ENCODE measurements at places on chromosomes 1 and 21.

- no peak for DNase-seq
Observed at GRCh38 chr1:37498872-37499617, 15.5 kb downstream of the MEAF6 start.

- DNase-seq: no peak
Observed at GRCh38 chr1:194295685-194296084, 1109.3 kb upstream of the B3GALT2 start.

GRCh38 chr1:234848972-234849649, 239.1 kb upstream of the IRF2BP2 start:
- no peak for DNase-seq

GRCh38 chr1:234940841-234941240, 187.8 kb downstream of the TOMM20 start:
- no peak for DNase-seq

GRCh38 chr1:236018885-236019453, 45.9 kb downstream of the NID1 start:
- DNase-seq: no peak

DNA sequence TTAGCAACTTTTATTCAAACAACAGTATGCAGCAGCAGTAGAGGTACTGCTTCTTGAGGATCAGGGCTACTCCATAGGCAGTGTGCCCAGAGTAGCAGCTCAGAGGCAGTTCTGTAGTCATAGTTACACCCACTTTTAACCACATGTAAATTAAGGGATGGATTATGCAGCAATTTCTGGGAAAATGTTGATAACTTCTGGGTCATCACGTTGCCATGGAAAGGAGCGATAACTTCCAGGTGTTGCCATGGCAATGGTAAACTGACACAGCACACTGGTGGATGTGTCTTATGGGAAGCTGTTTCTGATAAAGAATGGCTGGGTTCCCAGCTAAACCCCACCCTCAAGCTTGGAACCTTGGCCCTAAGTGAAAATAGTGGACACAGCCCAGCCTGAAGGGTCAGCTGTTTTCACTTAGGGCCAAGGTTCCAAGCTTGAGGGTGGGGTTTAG, 29.0 kb upstream of the PLA2G2A start:
- no peak for DNase-seq

DNA sequence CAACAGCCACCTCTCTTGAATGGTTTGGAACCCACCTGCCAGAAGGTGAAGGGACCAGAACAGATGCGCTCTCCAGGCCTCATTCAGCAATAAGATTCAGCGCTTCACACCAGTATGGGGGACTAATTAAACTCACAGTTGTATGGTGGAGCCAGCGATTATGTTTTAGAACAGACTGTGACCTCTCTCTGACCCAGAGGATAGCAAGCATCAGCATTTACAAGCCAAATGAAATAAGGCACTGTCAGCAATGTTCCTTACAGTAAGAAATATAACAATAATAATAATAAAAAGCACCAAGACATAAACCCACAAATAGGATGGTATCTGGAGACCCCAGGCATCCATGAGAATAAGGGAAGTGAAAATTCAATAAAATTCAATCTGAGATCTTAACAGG, 6.9 kb upstream of the CDC42BPA start:
- DNase-seq: no peak

GRCh38 chr1:35931446-35932157, 697 bp downstream of the AGO3 start:
- DNase-seq: peak; percentile 41

- no peak for DNase-seq
Observed at GRCh38 chr1:87515781-87516180, 187.1 kb downstream of the LMO4 start.

- no peak for DNase-seq
Observed at GRCh38 chr1:226597616-226598454, 49.3 kb downstream of the STUM start.

DNA sequence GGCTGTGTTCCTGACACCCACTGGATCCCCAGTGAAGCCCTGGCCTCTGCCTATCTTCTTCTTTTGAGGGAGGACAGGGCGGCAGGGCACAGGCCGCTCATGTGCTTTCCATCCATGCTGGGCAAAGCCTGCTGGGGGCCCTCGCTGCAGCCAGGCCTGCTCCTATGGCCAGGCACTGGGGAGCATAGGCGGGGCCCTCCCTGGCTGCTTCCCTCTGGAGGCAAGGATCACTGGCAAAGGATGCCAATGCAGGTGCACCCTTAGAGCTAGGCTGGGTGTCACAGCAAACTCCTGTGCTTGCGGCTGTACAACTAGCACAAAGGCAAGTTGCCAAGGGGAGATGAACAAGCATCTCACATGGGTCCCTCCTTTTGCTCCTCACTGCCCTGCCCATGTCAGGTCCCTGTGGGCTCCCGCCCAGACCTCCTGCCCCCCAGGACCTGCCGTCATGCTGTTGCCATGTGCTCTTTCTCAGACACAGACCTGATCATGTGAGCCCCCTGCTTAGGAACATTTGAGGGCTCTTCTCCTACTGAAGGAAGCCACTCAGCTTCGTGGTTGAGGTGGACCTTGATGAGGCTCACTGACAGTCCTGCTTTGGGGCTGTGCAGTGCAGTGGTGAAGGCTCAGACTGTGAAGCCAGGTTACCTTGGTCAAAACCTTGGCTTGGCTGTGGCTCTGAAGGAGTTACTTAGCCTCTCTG, 393.6 kb downstream of the PTPRU start:
- DNase-seq: peak; percentile 28

DNA sequence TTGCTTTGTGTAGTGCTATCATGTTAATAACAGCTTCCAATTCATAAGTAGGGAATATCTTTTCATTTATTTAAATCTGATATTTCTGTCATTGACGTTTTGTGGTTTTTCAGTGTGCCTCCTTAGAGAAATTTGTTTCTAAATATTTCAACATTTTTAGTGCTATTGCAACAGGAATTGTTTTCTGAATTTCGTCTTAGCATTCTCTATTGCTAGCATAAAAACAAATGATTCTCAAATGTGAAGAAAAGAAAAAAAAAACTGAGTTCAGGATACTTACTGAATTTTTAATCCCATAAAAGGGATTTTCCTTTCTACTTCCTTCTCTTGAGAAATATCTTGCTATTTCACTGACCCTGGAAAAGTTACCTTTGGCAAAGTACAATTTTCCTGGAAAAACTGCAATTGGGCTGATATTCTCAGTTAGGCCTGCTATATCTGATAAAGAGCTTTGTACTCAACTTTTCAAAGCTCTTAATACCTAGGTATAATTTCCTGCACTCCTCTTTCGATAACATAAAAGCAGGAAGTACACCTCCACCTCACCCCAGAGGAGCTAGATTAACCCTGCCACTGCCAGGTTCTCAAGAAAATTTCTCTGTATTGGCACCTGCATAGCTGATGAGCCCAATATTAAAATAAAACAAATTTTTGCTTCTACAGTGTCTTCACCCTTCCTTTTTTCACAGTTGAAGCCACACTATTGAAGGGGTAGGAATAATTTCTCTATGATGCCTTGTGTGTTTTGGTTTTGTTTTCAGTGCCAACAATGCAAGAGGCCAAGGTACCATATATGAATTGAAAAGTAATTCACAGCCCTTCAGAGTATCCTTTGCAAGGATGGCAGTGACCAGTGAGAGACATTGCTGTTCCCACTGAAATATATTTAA, 35.6 kb downstream of the PTPN14 start:
- DNase-seq: no peak

GRCh38 chr1:45718289-45718688, 30.3 kb downstream of the TMEM69 start:
- DNase-seq: no peak

- no peak for DNase-seq
Observed at GRCh38 chr1:68093737-68094136, 43.3 kb upstream of the DIRAS3 start.

DNA sequence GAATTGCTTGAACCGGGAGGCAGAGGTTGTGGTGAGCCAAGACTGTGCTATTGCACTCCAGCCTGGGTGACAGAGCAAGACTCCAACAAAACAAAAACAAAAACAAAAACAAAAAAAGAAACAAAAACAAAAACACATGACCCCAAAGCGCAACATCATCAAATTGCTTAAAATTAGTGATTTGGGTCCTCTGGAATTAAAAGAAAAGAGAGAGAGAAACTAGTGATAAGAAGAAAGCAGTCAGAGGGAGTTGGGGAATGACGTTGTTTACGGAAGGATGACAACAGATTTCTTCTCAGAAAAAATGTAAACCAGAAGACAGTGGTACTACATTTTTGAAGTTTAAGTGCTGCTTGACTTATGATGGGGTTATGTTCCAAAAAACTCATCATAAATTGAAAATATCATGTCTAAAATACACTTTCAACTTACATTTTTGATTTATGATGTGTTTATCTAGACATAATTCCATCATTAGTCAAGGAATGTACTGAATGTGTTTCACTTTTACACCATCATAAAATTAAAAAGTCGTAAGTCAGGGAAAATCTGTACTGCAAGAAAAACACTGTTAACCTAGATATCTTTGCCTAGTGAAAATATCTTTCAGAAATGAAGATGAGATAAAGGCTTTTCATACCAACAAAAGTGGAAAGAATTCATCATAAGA, 88.0 kb downstream of the MT1HL1 start:
- DNase-seq: no peak

- no peak for DNase-seq
Observed at GRCh38 chr1:181440510-181440909, 42.8 kb upstream of the CACNA1E start.

GRCh38 chr1:33047290-33047689, 10.6 kb upstream of the AK2 start:
- DNase-seq: no peak

GRCh38 chr1:17877896-17878295, 122.8 kb downstream of the ACTL8 start:
- DNase-seq: no peak

DNA sequence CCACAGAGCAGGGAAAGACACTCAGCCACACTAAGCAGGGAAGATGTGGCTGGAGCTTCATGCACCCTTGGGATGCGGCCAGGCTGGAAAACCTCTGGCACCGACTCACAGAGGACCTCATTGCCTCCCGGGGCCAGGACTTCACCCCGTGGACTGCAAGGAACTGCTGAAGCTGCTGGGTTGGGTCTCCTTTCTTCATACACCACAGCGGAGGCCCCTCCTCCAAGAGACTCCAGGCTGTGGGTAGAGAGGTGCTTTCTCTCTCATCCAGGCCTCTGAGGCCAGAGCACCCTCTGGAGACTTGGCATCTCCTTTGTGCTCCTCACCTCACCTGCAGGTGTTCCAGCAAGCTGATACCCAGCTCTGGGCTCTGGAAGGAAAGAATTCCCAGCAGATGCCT, 76.0 kb upstream of the EDN2 start:
- no peak for DNase-seq

DNA sequence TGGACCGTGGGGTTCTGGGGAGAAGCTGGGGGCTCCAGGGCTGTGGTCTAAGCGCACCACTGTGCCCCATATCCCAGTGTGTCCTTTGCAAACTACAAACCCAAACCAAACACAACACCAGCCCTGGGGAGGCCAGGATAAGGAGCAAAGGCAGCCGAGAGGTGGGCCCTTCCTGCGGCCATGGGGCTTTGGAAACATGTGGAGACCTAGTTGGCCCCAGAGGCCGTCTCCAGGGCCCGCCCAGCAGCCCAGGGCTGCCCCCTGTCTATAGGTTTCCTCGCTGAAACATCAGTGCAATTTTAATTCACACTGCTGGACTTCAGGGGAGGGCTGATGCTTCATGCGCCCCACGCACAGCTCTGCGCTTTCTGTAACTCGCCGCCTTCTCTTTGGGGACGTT, 61.3 kb downstream of the PRDM16 start:
- no peak for DNase-seq

- no peak for DNase-seq
Observed at GRCh38 chr21:45265721-45266517, 21.8 kb downstream of the POFUT2 start.

GRCh38 chr1:151047925-151048644, 534 bp downstream of the C1orf56 start:
- peak; percentile 61 for DNase-seq

DNA sequence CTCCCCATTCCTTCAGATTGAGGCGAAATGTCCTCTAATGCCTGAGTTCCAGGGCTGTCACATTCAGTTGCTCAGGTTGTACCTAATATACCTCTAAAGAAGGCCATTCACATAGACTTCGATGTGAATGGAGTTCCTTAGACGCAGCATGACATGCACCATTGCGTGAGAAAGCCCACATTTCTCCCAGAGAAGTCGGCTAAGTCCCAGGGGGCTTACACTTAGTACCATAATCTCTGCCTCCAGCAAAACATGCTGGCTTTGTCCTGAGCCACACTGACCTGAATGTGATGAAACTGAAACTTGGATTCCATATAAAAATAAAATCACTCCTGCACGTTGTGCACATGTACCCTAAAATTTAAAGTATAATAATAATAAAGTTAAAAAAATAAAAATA, 23.2 kb upstream of the SLC2A1 start:
- DNase-seq: no peak

DNA sequence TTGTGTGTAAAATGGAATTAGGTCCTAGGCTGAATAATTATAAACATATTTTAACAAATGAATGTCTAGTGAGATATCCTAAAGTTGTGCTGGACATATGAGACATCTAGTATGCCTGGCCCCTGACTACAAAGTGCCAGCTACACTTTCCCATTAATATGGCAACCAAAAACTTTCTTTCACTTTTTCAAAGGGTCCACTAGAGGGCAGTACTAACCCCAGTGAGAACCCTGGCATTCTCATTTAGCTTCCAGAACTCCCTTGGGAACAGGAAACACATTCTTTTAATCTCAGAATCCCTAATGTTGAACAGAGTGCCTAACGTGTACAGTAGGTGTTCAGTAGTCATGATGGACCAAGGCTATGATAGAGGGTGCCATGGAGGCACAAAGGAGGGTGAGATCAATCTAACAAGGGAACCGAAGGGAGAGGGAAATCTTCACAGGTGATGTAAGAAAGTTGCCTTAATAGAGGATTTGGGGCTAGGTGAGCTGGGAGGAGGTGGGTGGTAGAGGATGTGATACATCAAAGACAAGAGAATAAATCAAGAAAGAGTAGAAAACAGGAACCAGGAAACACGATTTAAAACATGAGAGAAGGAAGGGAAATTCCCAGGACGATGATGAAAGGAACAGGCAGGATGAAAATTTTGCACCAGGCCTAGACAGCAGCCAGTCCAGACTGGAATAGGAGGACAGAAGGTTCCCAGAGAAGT, 41.6 kb downstream of the NSL1 start:
- no peak for DNase-seq

GRCh38 chr1:191256917-191257316, 779.3 kb upstream of the BRINP3 start:
- DNase-seq: no peak

DNA sequence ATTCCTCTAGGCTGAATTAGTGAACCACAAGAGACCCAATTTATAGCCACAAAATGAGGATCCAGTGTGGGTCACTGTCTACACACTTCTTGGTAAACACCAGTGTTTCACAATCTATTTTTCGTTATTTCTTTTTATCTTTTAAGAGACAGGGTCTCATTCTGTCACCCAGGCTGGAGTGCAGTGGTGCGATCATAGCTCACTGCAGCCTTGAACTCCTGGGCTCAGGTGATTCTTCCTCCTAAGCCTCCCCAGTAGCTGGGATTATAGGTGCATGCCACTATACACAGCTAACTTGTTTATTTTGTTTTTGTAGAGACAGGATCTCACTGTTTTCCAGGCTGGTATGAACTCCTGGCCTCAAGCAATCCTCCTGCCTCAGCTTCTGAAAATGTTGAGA, 29.3 kb upstream of the SLC45A3 start:
- no peak for DNase-seq

GRCh38 chr1:23216771-23217420, 406 bp downstream of the HTR1D start:
- DNase-seq: peak; percentile 37
